ENCODE measurements at places on chromosomes 6 and 20.
A peak's percentile ranks its signal among the peaks of the same experiment; 100 is the strongest.

DNA sequence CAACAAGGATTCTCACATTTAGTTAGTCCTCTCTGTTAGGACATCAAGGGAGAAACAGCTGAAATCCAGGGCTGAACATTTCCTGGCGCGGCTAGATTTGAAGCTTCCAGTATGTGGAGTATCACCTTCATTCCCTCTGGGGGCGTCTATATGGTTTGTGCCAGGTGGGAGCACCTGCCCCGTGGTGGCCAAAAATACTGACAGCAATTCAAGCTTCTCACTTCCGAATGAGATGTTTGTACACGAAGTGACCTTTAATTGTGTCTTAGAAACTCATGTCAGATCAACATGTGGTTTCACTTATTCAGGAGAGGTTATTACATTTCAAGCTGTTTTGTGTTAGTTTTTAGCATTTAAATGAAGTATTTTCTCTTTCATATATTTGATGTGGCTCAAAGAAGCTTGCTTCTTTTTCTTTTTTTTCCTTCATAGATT lies 67.3 kb upstream of the ZNF217 start:
- DNase-seq = no peak

GRCh38 chr6:20208687-20209378 lies 3.4 kb downstream of the MBOAT1 start:
- no peak for DNase-seq

GRCh38 chr6:170160031-170160627 lies 130.7 kb downstream of the DLL1 start:
- no peak for DNase-seq

GRCh38 chr20:62149532-62150309 lies 6.2 kb downstream of the SS18L1 start:
- DNase-seq = peak; percentile 89

- no peak for DNase-seq
Measured at GRCh38 chr6:157982102-157982562, 469 bp downstream of the SYNJ2 start.

DNA sequence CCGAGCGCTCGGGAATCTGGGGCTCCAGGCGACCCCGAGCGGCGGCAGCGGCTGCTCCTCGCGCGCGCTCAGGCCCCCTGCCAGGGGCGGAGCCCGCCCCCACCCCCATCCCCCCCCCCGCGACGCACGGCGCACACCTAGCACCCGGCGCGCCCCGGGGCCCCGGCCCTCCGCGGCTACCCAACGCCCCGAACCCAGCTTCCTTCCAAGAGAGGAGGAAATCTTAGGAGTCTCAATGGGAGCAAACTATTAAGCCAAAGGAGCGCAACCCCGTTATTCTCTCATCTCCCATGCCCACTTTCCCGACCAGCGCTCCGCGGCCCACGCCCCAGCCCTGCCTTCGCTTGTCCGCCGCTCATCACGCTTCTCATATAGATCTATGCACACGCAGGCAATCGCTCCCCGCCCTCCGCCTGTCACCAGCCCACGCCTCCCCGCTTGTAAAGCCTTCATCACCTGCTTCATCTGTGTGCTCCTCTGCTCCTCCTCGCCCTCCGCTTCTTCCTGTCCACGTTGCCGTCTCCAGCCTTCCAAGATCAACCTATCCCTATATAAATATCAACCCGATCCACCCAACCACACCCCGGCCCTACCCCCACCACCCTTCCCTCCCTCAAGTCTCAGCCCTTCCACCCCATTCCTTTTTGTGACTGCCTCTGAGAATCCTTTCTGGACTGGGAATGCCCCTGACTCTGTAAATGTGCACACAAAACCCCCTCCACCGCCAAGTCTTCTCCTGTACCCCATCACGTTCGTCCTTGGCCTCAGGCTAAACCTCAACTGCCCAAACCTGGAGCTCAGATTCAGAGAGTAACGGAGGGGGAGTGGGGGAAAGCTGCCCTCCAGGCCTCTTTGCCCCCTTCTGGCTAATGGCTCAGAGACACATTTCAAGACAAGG lies at the start of gene DLK2:
Gene DLK2, minus strand, starts transcription at position 18 of the 898 bp plus-strand sequence. CDS start 723 bp downstream, outside the sequence.
- DNase-seq = no peak

- DNase-seq = no peak
Measured at GRCh38 chr6:31686483-31686882, 5.6 kb upstream of the LY6G5C start.

GRCh38 chr6:16623029-16623653 lies 138.1 kb downstream of the ATXN1 start:
- no peak for DNase-seq

- DNase-seq = no peak
Measured at GRCh38 chr6:19752746-19753145, 84.4 kb upstream of the ID4 start.

- peak; percentile 83 for DNase-seq
Measured at GRCh38 chr20:11302436-11302835, 615.3 kb upstream of the BTBD3 start.

DNA sequence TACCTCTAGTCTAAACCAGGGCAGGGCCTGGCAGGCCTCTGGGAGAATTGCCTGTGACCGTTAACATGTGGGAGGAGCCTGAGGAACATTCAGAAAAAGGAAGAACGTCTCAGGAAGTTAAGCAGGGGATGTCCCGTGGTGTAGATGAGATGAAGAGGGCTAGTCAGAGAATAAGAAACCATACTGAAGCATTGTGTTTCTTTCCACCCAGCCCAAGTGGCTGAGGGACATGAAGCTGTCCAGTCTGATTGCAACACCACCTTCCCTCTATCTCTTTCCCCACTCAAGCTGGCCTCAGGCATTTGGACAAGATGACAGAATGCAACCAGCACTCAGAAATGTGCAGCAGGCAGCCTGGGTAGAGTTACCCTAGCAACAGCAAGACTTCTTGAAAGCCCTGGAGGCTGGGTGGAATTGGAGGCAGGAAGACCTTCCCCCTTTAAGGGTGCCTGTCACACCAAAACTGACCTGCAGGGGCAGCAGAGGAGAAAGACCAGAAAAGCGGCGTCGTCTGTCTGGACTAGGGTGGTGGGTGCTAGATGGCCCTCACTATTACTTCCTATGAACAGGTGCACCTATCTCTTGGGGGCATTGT lies 186.1 kb downstream of the UNC5CL start:
- no peak for DNase-seq

DNA sequence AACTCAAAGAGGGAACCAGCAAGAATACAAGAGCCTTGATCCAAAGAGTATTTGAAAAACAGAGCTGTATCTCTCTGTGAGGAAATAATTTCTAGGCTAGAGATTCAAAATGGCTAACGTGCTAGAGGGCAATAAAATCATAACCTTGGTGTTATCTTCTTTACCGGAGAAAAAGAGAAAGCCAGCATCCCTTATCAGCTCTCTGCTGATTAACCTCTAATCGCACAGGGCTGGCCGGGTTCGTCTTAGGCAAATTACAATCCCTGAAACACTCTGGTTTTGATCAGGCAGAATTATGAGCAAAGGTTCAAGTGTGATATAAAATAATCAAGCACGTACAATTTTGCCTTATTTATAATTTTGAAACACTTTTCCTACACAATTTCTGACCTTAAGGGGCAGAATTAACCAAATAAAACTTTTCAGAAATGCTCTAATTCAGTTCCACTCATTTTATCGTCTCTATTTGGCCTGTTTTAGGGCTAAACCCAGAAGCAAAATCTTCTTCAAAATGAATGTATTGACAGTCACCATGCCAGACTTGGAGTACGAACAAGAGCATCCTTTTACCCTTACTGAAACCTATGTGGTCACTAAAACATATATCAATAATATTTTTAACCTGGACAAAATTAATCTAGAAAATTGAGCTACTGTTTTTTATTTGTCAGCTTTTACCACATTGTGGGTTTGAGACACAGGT lies 13.7 kb downstream of the PSMB9 start:
- DNase-seq = no peak

DNA sequence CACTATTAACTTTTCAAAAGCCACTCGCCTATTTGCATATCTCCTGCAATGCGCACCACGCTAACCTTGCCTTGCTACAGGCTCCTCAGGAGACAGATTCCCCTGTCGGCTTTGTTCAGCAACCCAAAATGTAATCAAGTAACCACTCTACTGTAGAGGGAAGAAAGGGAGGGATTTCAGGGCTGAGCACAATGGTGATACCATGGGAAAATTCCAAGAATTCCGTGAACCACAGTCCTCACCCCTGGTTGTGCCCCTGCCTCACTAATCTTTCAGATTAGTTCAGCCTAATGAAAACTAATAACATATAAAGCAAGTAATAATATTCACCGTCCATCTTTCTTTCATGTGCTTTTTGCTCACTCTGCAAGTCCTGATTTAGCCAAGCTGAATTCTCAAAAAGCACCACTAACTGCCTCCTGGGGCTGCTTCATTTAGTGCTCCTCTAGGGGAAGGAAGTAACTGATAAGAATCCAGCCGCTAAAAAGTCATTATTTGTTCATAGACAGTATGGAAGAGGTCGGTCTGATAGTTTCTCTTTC lies 6.6 kb downstream of the CITED2 start:
- DNase-seq = no peak

DNA sequence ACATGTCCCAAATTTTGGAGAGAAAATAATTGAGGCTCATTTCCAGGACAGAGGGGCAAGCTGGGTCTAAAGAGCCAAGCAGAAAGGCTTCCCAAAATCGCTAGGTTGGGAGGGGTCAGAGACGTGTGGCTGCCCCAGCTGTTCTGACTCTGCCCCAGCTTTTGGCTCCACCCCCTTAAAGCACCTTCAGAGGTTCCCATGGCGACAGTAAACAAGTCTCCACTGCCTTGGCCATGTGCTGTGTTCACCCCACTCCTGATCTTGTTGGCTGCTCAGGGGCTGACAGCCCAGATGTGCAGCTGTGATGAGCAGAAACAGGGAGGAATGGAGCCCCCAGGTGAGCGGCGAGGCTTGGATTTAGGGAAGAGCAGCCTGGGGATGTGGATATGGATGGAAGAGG lies 72.8 kb upstream of the SPTLC3 start:
- no peak for DNase-seq

- DNase-seq = no peak
Measured at GRCh38 chr20:312067-312466, 13.3 kb upstream of the SOX12 start.

DNA sequence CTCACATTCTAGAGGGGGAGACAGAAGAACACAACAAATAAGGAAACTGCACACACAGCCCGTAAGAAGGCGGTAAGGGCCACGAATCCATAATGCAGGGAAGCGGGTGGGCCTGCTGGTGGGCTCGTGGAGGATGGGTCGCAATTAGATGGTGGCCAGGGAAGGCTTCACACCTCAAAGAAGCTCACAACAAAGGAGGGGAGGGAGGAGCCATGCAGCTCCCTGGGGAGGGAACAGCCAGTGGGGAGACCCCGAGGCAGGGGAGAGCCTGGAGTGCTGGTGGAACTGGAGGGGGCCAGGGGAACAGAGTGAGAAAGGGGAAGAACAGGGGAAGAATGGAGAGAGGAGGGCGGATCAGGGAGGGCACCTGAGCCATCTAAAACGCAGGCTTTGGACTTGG lies 13.4 kb downstream of the SRC start:
- no peak for DNase-seq
